ENCODE measurements at places on chromosomes 2 and 18. TPM values are rescaled to one million over a fixed set of nuclear protein-coding genes. Genes with fewer than 3 reads are reported as not detected.

Gene C2orf42
- 22.4 TPM for total RNA-seq

Gene LYG2
- not detected for total RNA-seq

Gene SLC19A3
- 0.36 TPM for total RNA-seq

Gene NCKAP5
- total RNA-seq: 5.2 TPM

Gene EFR3B
- 0.07 TPM for total RNA-seq

Gene LRRTM4
- not detected for total RNA-seq

Gene GALR1
- not detected for total RNA-seq

Gene HOXD8
- total RNA-seq: not detected

Gene RAD51AP2
- 0.34 TPM for total RNA-seq

Gene PLCL1
- total RNA-seq: under 0.01 TPM
